ENCODE measurements at places on chromosomes 4 and X.

DNA sequence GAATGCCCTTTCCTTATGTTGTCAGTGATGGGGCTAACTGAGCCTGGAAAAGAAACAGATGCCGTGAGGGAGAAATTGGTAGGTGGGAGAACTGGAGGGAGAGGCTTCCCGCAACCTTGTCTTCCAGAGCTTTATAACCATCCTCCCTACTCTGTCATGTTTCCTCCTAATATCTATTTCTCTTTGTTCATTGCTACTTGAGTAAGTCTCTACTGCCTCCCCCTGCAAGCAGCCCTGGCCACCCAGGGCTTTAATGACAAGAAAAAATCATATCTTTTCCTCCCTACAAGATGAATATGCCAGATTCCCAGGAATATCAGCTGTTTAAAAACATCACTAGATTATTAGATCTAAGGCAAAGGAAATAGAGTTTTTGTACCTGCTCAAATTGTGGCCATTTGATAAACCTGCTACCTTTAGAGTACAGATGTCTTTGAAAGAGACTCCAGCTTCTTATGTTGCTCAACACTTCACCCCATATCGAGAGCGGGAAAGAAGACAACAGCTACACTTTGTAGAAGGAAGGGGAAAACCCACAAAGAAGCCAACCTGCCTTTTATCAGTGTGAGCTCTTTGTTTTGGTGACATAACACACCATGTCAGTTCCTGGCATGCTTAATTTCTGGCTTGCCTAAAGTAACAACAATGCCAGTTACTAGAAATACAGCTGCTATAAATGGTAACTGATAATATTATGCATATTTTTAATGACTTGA is 186.6 kb upstream of the LEF1 start:
- no peak for DNase-seq

DNA sequence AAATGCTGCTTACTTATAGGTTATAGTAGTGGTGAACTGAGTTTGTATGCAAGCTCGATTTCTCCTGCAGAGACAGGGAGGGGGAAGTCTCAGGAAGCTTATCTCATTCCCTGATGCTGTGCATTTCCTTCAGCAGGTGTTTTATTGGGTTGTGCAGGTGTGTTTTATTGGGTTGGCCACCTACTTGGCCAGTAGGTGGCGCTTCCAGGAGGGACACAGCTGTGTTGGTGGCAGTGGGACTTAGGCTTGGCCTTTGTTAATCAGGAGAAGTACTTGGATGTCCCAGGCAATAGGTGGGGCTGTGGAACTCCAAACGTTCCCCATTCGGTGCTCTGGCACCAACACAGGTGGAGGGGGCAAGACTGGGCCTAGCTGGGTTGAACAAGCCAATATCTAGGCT is 196.0 kb upstream of the DCAF8L1 start:
- peak; percentile 24 for DNase-seq

- DNase-seq = peak; percentile 48
Measured at GRCh38 chr4:143514497-143514896, 995 bp downstream of the SMARCA5 start.

DNA sequence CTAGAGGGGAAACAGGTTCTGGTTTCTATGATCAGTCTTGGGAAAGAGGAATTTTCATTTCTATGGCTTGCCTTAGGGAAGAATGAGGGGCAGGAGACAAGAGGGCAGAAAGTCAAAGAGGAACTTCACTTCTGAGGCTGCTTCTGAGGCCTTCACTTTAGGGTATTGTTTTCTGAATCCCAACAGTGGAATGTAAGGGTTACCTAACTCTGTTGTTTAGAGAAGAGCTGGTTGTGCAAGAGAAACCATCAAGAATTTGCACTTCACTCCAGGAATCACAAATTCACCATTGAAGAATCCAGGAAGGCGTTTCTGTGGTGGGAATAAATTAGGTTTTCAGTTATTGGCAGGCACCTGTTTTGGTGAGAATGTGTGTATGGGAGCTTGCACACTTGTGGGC is 126.7 kb upstream of the AMOT start:
- no peak for DNase-seq
